Transverse colon (tissue), 4 donors: ENCODE measurements at places on chromosomes 2 and 18.
A peak's percentile ranks its signal among the peaks of the same experiment; 100 is the strongest.

- no peak for DNase-seq
Measured at GRCh38 chr18:3660739-3661515, 211.0 kb downstream of the TGIF1 start.

GRCh38 chr2:240427729-240428128 is 7.7 kb upstream of the GPC1 start:
- DNase-seq, result no peak

DNA sequence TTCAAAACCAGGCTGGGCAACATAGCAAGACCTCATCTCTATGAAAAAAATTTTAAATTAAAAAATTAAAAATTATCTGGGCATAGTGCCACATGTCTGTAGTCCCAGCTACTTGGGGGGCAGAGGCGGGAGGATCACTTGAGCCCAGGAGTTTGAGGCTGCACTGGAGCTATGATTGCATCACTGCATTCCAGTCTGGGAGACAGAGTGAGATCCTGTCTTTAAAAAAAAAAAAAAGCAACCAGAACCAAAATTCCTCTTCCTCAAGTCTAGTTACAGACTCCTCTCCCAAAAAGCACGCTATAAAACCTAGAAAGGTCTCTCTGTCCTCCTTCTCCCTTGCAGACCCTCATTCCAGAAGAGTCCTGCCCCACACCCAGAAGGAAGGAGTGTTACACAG is 23.9 kb downstream of the TNFAIP6 start:
- DNase-seq, result no peak

- DNase-seq, result peak; percentile 16
Measured at GRCh38 chr2:170073288-170073687, 104.7 kb upstream of the MYO3B start.

DNA sequence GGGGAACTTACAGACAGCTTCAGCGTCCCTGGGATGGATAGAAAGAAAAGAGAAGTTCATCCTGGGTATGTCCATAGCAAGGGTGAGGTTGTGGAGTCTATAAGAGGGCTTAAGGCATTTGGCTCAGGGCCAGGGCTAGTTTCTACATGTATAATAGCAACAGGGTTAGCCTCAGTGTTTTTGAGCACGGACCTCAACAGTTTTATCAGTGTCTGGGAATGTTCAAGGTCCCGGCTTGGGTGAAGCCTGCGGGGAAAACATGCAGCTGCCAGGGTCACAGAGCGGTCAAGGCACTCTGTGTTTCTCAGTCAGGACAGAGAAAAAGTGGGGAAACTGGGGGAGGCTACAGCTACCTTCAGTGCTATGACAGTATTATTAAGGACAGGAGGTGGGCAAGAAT is 427.7 kb upstream of the HS6ST1 start:
- no peak for DNase-seq

GRCh38 chr18:32891797-32892196 is 119.0 kb upstream of the KLHL14 start:
- no peak for DNase-seq

GRCh38 chr2:112725545-112726457 is 5.0 kb downstream of the NT5DC4 start:
- DNase-seq, result no peak

- no peak for DNase-seq
Measured at GRCh38 chr2:170214309-170214948, 36.5 kb downstream of the MYO3B start.
